NCI-H2171 (cell line): ENCODE measurements at places on chromosomes 13 and 19.

DNA sequence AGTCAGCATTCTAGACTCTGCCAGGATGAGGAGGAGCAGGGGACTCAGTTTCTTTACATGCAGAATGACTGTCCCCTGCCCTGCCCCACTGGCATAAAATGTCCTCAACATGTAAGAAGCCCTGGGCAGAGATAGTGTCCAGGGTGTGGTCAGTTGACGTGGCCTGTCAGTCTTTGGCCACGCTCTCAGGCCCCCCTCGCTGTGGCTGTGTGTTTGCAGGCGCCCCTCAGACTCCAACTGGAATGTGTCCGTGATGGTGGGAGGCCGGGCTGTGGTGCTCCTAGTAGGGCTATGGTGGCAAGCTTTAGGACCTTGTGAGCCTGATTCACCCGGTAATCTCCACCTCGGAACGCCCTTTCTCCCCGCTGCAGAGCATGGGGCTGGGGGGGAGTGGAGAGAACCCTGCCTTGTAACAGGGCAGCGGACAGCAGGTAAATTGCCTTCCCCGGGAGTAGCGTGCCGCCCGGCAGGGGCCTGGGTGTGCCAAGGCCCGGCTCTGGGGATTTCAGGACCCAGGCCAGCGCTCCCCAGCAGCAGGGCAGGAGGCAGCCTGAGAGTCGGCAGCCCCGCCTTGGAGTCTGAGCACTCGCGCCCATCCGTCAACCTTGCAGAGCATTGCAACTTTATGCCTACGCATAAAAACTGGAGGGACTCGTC, 62.3 kb downstream of the CHST8 start:
- peak; percentile 63 for DNase-seq

DNA sequence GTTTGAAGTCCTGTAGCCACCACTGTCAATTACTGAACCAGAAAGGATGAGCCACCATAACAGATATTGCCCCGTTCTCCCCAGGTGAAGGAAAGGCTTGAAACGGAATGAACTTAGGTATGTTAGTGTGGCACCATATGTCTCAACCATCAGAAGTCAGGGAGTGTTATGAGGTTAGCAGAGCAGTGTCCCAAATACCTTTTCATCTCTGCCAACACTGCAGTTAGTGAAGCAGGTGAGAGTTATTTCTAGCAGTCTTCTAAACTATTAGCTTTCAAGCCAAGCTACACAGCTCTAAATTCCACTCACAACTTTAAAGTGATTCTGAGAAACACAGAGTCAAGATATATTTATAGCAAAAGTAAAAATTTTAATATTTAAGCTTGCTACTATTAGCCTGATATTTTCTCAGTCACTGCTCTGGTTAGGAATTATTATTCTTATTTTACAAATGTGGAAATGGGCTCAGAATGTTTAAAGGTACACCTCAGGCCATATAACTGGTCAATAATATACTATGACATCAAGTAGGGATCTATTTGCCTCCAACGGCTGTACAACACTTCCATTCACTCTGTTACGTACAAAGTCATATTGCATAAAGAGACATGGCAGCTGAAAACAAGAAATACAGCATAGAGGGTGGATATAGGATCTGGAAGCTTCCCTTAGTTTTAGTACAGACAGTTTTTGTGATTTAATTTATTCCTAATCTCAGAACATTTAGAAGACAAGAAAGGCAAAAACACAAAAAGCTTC, 1527.1 kb upstream of the PRR20A start:
- DNase-seq, result no peak

DNA sequence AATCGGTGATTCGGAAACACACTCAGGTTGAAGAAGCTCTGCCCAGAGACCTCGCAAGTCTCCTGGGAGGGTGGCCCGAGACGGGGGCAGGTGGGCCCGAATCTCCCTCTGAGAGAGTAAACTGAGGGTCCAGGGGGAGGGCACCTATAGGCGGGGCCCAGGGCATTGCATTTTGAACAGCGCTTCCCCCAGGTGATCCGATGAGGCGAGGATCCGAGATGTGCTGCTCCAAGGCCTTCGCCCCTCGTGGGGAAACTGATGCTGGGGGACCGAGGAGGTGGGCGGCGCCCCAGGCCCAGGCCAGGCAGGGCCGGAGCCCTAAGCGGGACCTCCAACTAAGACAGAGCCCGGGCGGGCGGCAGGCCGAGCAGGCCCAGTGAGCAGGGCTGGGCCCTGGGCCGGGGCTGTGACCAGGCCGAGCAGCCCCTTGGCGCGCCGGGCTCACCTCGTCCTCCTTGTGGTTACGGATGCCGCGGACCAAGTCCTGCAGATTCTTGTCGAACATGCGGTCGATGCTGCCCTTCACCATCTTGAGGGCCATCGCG, 500 bp downstream of the AP3D1 start:
- no peak for DNase-seq

GRCh38 chr19:47428177-47428894, 9.0 kb upstream of the MEIS3 start:
- peak; percentile 99 for DNase-seq

DNA sequence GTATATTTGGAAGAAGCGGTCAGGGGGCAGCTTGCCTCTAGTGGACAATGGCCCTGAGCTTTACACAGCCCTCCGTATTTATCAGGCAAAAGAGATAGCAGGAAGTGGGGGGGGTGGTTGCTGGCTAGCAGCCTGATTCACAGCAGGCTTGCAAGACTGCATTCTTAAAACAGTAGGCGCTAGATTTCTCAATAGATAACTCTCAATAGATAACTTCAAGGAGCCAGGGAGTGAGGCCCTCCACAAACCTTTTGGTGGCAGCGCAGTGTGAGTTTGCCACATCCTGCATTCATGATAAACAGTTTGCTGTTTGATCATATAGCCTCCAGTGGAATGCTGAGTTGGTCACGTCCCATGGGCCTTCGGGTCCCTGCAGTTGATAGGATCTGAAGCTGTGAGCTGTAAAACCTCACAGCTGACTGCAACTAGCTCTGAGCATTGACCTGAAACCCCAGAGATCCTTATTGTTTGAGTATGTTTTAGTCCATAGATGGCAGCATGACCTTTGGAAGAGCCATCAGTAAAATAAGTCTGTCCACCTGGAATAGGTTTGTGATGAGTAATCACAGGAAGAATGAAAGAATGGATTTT, 12.2 kb downstream of the FPR3 start:
- no peak for DNase-seq

GRCh38 chr19:52086481-52086880, 9.1 kb downstream of the ZNF841 start:
- no peak for DNase-seq

DNA sequence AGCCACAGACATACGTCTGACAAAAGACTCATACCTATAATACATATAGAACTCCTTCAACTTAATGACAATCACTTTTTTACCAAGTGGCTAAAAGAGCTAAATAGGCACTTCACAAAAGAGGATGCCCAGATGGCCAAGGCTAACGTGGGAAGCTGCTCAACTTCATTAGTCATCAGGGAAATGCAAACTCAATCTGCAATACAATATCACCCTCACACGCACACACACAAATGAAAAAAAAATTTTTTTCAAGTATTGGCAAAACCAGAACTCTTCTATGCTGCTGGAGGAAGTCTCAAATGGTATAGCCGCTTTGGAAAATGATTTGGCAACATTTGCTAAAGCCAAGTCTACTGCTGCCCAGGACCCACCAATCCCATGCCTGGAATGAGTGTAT, 14.6 kb upstream of the DNMT1 start:
- no peak for DNase-seq

GRCh38 chr19:53192771-53193534, at the start of gene ZNF665:
TSS of gene ZNF665 (minus strand) at chr19:53193358. CDS start at chr19:53182898, 10,460 bp downstream.
- DNase-seq, result no peak

- DNase-seq, result no peak
These were observed 2.4 kb upstream of the IFNL4 start for GRCh38 chr19:39251081-39251480.

GRCh38 chr13:63838366-63839110, 2422.9 kb upstream of the PCDH20 start:
- no peak for DNase-seq

- DNase-seq, result no peak
These were observed 1221.1 kb downstream of the SLITRK1 start for GRCh38 chr13:82661126-82661525.

- DNase-seq, result no peak
These were observed 29.6 kb upstream of the RCBTB2 start for GRCh38 chr13:48562296-48563066.

DNA sequence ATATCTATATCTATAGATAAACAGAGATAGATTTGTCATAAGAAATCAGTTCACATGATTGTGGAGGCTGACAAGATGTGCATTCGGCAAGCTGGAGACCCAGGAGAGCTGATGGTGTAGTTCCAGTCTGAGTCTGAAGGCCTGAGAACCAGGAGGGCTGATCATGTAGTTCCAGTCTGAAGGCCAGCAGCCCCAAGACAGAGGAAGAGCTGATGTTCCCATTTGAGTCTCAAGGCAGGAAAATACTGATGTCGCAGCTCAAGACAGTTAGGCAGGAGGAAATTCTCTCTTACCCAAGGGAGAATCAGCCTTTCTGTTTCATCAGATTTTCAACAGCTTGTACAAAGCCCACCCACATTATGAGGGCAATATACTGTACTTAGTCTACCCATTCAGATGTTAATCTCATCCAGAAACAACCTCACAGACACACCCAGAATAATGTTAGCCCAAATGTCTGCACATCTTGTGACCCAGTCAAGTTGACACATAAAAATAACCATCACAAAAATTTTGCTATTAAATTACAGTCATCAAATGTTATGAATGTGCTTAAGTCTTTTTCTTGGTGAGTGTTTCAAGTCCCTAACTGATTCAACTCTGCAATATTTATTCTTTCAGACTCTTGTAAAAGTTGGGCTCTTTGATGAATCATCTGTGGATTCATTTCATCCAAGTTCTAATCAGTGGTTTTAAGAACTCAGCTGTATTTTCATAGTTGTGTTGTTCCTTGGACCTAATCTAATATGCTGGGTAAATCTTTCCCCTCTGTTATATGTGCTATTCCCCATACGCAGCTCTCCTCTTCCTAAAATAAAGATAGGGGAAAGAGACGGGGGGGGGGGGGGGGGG, 22.7 kb upstream of the LRCH1 start:
- no peak for DNase-seq

DNA sequence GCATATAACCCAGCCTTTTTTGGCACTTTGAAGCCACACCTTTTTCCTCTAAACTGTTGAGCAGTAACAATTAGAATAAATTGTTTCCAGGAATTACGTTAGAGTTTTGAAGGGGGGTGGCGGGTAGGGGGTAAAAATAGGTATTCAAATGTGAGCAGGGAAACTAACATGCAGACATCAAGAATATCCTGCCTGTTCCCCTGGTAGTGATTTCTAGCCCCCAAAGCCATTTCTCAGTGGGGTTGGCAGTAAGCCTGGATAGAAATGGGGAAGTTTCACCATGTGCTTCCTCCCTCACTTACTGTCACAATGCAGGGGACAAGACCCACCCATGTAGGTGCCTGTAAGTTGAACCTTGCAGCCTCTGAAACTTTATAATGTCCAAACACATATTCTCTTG, 3.8 kb downstream of the DOCK9 start:
- DNase-seq, result no peak

- DNase-seq, result no peak
These were observed 194.3 kb upstream of the SLITRK6 start for GRCh38 chr13:85993567-85993966.

DNA sequence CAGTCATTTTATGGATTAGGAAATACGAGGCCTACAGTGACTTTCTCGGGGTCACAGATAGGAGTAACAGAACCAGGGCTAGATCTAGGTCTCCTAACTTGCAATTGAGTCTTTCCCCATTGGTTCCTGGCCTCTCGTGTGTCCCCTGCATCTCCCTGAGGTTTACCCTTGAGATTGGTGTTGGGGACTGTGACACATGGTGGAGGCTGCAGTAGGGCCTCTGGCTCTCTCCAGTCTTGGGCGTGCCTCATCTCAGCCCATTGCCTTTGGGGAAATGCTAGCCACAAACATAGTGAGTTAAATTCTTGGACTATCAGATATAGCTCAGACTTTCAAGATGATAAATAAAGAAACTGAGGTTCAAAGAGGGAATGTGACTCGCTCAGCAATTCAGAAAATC, 212.1 kb downstream of the KCNRG start:
- no peak for DNase-seq

- DNase-seq, result no peak
These were observed 258.5 kb downstream of the COG6 start for GRCh38 chr13:39913928-39914327.

GRCh38 chr13:113638173-113638746, 19.7 kb downstream of the ATP4B start:
- DNase-seq, result no peak

- DNase-seq, result no peak
These were observed 4.3 kb downstream of the OR7A5 start for GRCh38 chr19:14830702-14831101.

GRCh38 chr19:6793973-6794372, 21.5 kb downstream of the VAV1 start:
- DNase-seq, result no peak

DNA sequence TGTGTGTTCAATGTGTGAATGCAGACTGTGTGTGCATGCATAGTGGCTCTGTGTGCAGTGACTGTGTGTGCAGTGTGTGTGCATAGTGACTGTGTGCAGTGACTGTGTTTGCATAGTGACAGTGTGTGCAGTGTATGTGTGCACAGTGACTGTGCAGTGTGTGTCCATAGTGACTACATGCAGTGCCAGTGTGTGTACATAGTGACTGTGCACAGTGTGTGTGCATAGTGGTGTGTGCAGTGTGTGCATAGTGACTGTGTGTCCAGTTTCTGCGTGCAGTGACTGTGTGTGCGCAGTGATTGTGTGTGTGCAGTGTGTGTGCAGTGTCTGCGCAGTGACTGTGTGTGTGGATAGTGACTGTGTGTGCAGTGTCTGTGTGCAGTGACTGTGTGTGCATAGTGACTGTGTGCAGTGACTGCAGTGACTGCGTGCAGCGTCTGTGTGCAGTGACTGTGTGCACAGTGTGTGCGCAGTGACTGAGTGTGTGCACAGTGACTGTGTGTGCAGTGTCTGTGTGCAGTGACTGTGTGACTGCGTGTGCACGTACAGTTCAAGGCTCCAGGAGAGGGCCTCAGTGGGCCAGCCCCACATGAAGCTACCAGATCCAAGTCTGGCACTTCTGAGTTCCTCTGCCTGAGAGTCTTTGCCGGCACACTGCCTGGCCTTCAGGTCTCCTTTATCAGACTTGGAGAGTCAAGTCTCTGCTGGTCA, 90.3 kb downstream of the IER2 start:
- DNase-seq, result no peak

- DNase-seq, result no peak
These were observed 125.3 kb downstream of the TM9SF2 start for GRCh38 chr13:99626461-99627082.

- DNase-seq, result peak; percentile 90
These were observed 36.5 kb upstream of the ZNF527 start for GRCh38 chr19:37334179-37335071.

DNA sequence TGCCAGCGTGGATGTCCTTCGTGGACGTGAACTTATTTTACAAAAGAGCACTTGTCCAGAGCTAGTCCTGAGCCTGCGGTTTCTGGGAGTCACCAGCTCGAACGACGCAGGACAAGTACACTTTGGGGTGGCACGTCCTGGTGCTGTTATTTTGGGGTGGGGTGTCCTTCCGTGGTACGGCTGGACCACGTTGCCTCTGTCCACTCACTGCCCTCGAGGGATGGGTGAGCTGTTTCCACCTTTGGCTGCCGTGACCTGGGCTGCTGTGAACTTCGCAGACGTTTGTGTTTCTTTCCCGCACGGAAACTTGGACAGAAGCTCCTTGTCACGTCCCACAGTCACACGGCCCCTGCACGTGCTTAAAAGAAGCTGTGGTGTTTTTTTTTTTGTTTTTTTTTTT, 11.0 kb downstream of the GZMM start:
- DNase-seq, result no peak
